Iris pigment epithelial cell (primary cell): ENCODE measurements at places on chromosomes 1 and 21.

DNA sequence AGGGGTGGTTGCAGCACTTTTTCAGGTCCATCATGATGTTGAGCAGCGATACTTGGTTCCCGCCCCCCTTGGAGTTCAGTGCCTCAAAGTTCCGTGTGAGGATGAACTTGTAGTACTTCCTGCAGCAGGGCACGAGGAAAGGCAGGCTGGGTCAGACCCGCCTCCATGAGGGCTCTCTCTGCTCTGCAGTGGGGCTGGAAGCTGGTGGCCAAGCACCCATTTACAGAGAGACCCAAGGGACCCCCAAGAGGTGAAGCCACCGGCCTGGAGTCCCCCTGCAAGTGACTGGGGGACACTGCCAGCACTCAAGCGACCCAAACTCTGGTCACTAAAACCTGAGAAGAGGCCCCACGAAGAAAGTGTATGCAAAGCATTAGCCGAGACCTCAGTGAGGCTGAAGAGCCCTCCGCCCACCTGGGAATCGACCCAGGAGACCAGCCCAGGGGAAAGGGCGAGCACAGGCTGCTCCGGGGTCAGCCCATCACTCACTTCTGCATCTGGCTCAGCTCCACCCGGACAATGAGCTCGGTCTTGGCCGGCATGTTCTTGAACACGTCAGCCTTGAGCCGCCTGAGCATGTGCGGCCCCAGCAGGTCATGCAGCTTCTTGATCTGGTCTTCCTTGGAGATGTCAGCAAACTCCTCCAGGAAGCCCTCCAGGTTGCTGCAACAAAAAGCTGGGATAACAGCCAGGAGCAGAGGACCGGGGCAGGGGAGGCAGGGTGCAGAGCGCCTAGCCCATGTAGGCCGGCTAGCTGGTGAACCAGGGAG is 45.2 kb downstream of the CHD5 start:
- no peak for DNase-seq

DNA sequence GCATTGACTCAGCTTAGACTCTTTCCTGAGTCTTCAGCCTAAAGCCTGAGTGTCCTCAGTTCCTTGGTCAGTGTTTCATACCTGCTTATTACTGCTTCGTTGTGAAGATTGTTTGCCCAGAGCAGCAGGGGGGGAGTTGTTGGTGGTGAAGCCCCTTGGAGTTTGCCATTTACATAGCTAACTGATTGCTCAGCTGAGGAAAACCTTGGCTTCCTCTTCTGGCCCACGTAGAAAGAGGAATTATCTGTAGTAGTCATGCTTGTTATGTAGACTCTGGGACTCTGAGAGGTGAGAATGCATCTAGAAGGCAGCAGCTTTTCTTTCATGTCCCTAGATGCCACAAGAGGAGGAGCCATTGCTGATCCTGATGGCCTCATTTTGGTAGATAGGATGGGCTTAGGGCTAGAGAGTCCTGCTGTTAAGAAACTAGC is 125.9 kb downstream of the MAST2 start:
- DNase-seq = peak; percentile 94

DNA sequence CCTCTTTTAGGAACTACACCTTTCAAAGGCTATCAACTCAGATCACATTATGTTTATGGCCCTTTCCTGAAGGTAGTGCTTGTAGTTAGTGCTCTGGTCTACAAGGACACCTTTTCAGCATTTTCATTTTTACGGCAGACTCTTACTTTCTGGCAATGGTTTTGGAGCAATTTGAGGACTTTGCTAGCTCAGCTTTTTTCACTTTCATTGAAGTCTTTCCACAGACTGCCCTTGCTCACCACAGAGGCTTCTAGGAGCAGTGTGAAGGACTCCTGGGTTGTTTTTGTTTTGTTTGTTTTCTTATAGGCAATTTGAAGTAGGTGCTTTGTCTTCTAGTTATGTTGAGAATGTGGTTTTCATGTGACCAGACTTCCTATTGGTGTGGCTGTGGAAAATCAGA is 43.1 kb downstream of the CD55 start:
- DNase-seq = no peak

DNA sequence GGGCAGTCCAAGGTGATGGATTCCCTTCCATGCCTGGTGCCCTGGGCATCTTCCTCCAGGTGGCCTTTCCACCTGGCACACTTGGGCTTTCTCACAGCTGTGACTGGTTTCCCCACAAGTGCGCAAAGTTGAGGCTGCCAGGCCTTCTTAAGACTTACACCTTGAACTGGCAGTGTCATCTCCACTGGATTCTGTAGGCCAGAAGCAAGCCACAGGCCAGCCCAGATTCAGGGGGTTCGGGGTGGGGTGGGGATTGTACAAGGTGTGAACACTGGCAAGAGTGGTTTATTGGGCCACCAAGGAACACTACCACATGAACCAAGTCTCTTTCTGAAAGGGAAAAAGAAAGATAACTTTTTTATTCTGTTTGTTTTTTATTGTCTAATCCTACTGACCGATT is 27.2 kb downstream of the DYRK1A start:
- no peak for DNase-seq

- no peak for DNase-seq
Observed at GRCh38 chr1:162081316-162081715, 11.8 kb downstream of the NOS1AP start.

GRCh38 chr21:42379426-42380215 is 13.3 kb upstream of the TFF1 start:
- no peak for DNase-seq

DNA sequence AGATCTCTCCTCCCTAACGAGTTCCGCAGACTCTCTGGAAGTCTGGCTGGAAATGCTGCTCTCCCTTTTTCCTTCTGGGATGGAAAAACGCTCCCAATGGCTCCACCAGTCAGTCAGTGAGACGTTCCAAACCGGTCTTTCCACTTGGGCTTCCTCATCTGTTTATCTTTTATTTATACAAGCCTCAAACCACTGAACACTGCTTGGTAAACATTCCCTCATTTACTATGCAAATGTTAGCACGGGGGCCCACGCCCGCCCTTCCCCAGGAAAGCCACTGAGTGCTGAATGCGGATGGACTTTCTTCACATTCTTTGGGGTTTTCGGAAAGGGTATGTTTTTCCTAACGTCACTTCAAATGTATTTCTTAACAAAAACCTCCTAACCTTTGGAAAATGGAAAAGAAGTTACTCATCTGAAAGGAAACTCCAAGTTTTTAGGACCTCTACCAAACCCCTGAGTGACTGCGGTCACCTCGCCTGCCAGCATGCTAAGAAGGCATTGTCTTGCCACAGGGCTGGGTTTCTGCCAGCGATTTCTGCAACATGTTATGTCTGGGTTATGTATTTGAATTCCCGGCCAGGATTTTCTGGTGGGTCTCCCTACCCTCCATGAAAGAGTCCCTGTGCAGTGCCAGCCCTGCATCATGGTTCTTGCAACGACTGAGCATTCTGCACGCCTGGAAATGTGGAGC is 14.0 kb upstream of the UMODL1 start:
- peak; percentile 15 for DNase-seq

DNA sequence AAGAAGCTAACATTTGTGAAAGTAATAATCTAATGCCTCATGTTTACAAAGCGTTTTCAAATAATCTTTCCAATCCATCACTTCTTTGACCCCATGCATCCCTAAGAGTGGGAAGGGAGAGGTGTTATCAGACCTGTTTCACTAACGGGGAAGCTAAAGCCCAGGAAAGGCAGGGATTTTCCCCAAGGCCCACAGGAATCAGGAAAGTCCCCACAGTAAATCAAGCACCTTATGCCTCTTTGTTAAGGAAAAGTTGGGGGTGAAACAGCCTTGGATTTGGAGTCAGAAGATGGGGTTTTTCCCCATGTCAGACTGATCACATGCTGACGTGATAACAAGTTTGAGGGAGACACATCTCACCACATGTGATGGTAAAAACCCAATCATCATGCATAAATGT is 20.0 kb upstream of the ANGPTL7 start:
- DNase-seq = no peak

DNA sequence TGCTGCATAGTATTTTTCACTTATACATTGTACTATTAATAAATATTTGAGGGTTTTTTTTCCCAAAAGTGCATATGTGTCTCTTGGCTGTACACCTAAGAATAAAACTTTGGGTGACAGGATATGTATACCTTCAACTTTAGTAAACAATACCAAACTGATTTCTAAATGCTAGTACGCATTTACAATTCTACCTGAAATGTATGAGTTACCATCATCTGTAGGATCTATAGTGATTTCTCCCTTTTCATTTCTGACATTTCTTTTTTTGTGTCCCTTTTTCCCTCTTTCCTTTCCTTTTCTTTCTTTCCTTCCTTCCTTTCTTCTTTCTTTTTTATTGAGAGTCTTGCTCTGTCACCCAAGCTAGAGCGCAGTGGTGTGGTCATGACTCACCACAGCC is 16.7 kb upstream of the BMP8B start:
- DNase-seq = no peak

GRCh38 chr1:227314014-227314848 is 4.1 kb downstream of the CDC42BPA start:
- no peak for DNase-seq

GRCh38 chr1:90402893-90403849 is 313.9 kb downstream of the BARHL2 start:
- DNase-seq = peak; percentile 94

- DNase-seq = peak; percentile 5
Observed at GRCh38 chr1:215243345-215244054, 161.0 kb downstream of the KCNK2 start.

DNA sequence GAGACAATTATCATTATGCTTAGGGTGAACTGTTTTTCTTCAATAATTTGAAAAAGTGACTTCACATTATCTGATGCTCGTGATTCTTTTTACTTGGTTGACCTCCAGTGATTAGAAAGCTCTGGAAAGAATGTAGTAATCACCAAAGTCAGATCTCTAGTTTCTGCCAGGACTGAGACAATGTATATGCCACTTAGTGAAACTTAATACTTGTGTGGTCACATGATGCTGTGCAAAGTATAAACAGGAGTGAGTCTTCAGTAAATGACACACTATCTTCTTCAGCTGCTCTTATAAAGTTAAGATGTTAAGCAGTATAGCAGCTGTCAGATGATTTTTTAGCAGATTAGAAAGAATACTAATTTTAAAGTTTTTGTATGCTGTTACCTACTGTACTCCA is 17.2 kb downstream of the VCAM1 start:
- peak; percentile 79 for DNase-seq

DNA sequence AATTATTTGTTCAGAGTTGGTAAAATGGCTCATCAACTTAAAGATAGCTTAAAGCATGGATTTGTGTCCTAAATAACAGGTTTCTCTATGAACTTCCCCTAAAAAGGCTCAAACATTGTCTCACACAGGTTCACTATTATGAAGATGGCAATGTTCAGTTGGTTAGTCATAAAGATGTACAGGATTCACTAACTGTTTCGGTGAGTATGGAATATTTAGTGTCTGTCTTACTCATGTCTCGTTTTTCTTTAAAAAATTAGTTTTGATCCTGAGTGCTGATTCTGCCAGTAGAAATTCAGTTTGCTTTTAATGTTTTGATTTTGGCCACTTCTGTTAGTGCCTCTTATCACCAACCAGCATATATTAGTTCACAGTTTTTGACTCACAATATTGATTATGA is 7.5 kb upstream of the MOV10 start:
- no peak for DNase-seq

- no peak for DNase-seq
Observed at GRCh38 chr1:20099533-20099932, 19.8 kb downstream of the PLA2G2D start.

GRCh38 chr1:111851552-111851951 is 95.9 kb downstream of the DDX20 start:
- no peak for DNase-seq

DNA sequence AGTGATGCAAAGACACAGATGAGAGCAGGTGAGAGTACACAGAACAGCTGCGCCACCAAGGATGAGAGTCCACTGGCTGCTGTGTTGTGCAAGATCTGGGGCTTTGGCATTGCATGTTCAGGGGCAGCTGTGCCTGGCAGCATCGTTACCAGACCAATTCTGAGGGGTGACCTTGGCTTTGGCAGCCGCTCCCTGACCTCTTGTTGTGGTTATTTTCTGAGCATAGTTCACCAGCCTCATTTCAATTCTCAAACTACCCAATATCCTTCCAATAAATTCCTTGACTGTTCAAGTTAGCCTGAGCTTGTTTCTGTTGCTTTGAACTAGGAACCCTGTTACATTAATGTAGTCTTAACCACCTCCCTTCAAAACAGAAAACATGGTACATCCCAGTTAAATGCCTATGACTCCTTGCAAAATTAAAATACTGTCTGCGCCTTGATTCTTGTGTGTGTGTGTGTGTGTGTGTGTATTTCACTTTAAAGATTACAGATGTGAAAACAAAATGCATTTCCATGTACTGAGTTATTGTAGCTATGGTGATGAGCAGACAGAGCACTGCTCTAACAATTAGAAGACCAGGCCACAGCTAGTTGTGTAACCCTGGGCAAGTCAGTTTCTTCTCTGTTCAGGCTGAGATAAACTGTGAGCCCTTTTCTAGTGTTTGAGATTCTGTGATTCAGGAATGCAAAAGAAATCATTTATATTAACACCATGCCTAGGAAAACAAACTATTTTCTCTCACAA is 106.3 kb upstream of the GUCA2B start:
- DNase-seq = no peak

DNA sequence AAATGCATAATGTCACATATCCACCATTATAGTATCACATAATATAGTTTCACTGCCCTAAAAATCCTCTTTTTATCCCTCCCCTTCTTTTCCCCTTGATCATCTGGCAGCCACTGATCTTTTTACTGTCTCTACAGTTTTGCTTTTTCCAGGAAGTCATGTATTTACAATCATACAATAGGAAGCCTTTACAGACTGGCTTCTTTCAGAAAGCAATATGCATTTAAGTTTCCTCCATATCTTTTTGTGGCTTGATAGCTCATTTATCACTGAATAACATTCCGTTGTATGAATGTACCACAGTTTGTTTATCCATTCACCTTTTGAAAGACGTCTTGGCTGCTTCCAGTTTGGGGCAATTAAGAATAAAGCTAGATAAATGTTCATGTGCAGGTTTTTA is 14.3 kb upstream of the WDTC1 start:
- peak; percentile 21 for DNase-seq

- DNase-seq = no peak
Observed at GRCh38 chr1:3129133-3129490, 60.1 kb downstream of the PRDM16 start.

- no peak for DNase-seq
Observed at GRCh38 chr1:116934586-116935207, 25.0 kb downstream of the PTGFRN start.

DNA sequence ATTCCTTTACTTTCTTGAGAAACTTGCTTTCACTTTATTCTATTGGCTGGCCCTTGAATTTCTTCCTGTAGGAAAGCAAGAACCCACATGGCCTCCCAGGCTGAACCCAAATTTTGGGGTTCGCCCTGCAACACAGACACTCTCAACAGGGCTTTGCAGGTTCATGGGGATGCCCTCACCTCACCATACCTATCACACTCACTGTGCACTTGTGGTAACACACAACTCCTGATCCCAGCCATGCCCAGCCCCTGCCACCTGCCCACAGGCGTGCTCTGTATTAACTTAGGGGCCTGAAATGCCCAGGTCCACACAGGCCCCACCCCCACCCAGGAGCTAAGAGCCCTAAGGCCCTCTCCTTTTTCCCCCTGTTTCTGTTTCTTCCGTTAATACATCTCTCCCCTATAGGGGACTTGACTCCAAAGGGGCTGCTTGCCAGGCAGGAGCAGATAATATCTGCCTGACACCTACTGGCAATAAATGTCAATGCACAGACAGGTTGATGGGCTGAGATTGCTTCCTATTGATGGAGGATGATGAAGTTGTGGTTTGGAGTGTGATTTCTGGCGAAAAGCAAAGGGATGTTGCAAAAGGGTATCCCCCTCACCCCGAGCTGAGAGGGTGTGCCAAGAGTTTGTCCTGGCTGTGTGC is 171.5 kb downstream of the AJAP1 start:
- DNase-seq = peak; percentile 1
